ENCODE measurements at places on chromosomes 1 and 21.

DNA sequence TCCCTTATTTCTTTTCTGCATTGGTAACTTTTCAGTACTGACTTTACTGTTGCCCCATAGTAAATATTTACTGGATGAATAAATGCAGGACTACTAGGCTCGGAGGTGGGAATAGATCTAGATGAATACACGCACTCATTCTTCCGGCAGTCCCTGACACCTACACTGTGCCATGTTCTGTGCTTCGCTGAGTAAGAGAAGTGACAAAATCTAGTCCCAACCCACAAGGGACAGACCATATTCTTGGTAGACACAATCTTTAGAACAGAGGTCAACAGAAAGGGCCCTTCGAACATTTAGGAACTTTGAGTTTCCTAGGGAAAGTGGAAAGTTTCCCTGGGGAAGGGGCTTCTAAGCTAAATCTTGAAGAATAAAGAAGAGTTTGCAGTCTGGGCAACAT, 3.3 kb upstream of the CD52 start:
- no peak for DNase-seq

GRCh38 chr1:100147875-100148274, 14.9 kb downstream of the TRMT13 start:
- DNase-seq: no peak

DNA sequence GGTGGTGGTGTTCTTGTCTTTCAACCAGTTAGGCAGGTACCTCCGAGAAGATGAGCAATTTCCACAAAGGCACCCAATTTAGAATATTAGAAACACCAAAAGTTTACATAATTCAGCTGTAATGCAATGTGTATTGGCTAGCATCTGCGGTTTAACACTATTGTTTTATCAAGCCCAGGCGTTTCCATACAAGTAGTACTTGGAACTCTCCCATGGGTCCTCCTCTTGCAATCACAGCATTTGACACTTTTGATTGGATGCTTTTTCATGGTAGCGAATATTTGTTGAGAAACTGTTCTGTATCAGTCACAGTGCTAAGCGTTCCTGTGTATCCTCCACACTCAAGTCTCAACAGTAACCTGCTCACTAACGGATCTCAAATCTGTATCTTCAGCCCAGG, 20.1 kb upstream of the MAP1LC3C start:
- DNase-seq: no peak

DNA sequence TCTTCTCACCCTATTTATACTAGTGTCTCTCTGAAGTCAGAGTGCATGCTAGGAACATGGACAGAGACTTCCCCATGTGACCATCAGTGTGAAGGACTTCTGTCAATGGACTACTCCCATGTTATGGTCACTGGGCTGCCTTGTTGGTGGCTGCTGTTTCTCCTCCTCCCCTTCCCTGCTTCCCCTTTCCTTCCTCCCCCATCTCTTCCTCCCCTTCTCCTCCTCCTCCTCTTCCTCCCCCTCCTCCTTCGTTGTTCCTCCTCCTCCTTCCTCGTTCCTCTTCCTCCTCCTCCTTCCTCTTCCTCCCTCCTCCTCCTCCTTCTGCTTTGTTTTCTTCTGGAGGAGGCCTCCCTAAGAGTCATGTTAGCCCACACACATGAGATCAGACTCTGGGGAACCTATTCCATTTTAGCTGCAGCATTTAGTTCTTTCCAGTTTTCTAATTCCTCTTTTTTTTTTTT, 35.8 kb downstream of the IER5 start:
- DNase-seq: no peak

DNA sequence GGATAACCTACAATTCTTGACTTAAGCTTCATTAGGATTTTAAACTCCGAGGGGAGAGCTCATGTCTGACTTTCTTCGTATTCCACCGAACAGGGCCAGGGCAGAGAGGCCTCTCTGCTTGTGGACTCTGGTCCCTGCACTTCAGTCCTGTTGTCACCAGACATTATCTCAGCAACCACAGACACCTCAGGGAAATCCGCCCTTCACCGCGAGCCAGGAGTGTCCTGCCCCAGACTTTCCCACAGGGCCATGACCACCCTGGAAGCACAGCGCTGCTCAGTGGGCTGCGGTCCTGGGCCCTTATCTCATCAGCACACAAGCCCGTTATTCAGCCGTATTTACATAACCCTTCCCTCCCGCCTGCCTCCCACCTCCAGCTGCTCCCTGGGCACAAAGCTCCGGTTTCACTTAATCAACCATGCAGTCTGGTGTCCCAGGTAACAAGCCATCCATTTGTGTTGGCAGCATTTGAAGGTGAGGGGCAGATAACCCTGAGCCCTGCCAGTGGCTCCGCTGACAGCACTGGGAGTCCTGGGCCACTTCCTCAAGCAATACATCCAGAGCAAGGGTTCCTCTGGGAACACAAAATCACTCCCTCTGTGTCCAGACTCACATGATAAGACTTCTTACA, 122.8 kb upstream of the RAB4A start:
- DNase-seq: no peak

- DNase-seq: no peak
Measured at GRCh38 chr1:233333086-233333485, 5.6 kb downstream of the MAP3K21 start.

GRCh38 chr1:119471566-119471965, 35.4 kb upstream of the HSD3B1 start:
- no peak for DNase-seq

DNA sequence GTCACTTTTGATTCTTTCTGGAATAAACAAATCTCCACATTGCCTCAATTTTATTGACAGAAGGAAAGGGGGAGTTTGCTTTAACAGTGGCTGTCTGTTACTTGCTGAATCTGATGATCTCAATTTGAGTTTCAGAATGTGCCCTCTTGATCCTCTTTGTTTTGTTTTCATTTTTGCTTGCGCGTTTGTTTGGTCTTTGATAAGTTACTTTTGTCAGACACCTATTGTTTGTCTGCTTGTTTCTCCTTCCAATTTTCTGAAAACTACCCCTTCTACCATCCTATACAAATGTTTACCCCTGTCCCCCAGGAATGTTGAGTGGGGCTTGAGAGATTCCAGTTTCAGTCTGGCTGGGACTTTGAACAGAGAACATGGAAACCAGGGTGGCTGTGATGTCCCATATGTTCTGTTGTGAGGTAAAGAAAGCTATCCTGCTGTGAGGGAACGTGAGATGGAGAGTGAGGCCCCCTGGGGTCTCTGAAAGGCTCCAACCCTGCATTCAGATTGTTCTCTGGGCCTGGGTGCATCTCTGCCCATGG, 11.8 kb upstream of the XCL2 start:
- DNase-seq: no peak

DNA sequence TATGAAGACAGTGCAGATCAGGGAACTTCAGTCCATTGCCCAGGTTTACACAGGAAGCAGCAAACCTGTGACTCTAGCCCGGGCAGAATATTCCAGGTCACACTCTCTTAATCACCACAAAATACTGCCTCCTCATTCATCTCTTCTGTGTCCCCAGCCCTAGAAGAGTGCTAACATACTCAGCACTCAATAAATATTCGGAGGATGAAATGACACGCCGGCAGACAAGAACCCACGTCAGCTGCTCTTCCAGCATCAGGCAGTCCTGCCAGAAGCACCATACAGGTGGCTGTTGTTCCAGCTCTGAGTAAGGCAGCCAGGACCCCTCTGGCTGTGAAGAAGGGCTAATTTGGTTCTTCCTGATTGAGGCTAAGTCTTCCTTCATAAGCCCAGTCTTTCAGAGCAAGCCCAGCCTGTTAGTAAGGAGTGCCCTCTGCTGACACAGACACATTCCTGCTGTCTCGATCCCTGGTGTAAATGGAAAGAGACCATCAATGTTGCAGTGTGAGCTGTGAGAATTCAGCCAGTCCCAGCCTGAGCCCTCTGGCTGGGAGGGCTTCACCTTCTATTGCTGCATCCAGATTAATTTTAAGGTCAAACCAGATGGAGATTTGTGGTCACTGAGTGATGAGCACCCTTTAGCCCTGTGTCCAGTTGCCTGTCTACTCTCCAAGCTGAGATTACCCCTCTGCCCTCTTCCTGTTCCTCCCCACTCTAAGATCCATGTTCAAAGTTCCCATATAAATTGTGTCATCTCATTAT, 45.0 kb upstream of the KIRREL1 start:
- no peak for DNase-seq

GRCh38 chr1:198212675-198213074, 55.9 kb downstream of the NEK7 start:
- peak; percentile 30 for DNase-seq

DNA sequence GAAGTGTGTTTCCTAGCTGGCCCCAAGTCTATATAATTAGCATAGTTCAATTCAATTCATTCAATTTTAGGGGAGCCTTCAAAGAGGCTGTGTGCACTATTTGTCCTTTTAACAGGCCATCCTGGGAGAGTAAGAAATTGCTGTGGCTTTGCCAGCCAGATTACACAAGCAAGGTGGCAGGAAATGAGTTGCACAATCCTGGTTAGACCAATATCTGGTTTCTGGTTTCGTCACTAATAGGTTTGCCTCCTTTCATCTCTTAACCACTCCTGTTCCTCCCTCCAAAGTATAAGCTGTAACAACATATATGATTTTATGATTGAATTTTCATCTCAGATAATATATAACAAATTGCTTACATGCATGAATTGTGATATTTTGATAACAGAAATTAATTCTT, 84.1 kb upstream of the NEGR1 start:
- DNase-seq: no peak

- no peak for DNase-seq
Measured at GRCh38 chr21:42248783-42249597, 30.1 kb downstream of the ABCG1 start.

- no peak for DNase-seq
Measured at GRCh38 chr1:223222377-223222776, 79.3 kb upstream of the TLR5 start.

- DNase-seq: no peak
Measured at GRCh38 chr1:177246710-177247580, 76.2 kb downstream of the BRINP2 start.

- no peak for DNase-seq
Measured at GRCh38 chr1:5620997-5621396, 371.2 kb downstream of the NPHP4 start.

DNA sequence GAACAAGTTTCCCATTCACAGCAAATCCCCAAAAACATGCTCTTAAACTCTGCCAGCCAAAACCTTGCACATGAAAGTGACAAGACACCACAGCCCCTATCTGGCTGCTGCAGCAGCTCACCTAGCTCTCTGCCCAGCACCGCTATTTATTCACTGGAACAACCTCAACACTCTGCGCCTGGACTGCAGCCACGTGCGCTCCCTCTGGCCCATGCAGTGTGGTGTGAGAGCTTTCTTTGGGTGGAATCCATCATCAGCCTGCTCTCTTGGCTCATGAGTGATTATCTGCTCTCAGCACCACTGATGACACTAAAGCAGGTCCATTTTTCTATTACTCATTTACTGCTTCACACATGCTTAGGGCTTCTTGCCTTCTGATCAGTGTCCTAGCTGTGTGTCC, 11.4 kb downstream of the KCNJ6 start:
- no peak for DNase-seq

DNA sequence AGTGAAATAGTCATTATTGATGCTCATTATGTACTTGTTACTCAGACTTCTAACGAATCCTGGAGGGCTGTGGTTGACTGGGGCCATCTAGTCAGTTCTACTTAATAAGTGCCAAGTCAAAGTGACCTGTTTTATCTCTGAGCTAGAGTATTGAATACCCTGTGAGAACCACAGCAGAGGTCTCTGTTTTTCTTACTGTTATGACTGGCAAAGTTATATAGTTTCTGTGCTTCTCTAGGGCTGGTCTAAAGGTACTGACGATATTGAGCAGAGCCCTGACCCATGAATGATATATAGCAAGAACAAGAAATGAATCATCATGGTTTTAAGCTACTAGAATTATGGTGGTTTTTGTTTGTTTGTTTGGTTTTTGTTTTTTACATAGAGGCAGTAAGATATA, 555.8 kb downstream of the PLA2G4A start:
- DNase-seq: no peak

DNA sequence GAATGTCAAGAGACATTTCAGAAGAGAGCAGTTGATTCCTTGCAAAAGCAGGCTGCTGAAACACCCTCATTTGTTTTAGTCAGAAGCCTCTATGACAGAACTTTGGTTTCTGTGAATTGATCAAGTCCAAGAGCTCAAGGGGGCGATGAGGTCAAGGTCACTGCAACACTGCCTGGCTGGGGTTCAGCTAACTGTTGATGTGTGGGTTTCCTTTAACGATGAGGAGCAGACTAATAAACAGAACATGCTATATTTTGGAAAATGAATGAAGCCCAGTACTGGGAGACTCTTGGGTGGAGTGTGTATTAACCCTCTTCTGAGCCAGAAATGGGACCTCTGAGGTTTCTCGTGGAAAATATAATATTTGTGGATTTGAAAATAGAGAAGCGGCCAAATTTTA, 109.3 kb downstream of the ZC3H11B start:
- DNase-seq: no peak

DNA sequence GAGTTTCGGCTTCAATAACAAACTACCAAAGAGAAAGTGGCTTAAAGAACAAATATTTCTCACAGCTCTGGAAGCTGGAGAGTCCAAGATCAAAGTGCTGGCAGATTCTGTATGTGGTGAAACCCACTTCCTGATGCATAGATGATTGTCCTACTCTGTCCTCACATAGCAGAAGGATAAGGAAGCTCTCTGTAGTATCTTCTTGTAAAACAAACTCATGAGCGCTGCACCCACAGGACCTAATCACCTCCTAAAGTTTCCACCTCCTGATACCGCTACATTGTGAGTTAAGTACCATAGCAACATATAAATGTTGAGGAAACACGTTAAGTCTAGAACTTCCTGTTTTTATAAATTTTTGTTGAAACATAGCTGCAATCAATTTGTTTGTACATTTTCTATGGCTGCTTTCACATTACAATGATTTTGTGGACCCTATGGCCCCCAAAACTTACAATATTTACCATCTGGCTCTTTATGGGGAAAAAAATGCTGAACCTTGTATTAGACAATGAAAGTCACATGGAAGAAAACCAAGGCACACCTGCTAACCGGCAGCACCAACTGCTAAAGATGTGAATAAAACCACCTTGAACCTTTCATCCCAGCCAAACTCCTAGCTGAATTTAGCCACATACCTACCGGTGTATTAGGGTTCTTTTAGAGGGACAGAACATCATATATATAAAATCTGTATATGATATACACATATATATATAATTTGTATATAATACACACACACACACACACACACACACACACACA, 1423.4 kb downstream of the NCAM2 start:
- DNase-seq: no peak

DNA sequence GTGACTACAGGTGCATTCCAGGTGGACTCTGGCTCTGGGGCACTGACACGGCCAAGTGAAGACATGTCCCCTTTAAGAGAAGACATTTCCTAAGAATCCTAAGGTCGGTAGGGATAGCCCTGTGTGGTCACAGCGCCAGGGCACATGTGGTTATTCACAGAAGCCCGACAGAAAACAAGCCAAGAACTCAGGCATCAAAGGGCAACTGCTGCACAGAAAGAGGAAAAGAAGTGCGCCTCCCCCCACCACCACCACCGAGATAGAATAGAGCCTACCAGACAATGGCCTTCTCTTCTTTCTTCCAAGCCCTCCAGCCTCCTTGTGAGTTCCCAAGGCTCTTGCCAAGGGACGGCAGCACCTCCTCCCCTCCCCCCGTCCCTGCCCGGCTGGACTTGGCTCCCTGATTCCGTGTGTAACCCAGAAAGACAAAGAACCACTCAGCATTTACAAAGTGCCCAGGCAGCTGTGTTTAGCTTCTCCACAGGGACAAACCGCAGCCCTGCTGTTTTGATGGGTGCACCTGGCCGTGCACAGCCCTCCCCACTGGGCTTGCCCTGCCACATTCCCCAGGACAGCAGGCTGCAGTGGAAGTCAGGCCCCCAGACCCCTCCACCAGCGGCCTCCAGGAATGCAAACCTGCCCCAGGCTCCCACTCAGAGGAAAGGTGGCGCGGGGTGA, 30.2 kb downstream of the TMPRSS2 start:
- DNase-seq: no peak
